ENCODE measurements at places on chromosomes 6 and 20.

GRCh38 chr6:145491126-145491525 is 244.2 kb downstream of the EPM2A start:
- no peak for DNase-seq

GRCh38 chr20:58521763-58522162 is 6.6 kb upstream of the APCDD1L start:
- no peak for DNase-seq

- DNase-seq: peak; percentile 92
These were observed 462.5 kb upstream of the BTBD3 start for GRCh38 chr20:11454966-11455799.

DNA sequence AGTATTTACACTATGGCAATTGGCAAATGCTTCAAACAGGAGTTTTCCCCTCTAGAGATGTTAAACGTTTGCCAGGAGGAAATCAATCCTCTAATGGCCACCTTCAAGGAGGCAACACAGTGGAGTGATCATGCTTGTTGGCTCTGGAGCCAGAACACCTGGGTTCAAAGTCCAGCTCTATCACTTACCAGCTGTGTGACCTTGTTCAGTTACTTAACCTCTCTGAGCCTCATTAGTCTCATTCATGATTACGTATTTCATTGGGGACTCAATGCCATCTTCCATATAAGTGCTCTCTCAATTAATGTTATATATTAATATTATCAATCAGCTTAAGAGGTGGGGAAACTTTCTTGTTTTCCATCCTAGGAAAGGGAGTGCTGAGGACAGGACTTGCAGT is 26.1 kb downstream of the SLC52A3 start:
- DNase-seq: no peak

GRCh38 chr20:31454361-31454760 is 13.9 kb downstream of the DEFB123 start:
- no peak for DNase-seq

DNA sequence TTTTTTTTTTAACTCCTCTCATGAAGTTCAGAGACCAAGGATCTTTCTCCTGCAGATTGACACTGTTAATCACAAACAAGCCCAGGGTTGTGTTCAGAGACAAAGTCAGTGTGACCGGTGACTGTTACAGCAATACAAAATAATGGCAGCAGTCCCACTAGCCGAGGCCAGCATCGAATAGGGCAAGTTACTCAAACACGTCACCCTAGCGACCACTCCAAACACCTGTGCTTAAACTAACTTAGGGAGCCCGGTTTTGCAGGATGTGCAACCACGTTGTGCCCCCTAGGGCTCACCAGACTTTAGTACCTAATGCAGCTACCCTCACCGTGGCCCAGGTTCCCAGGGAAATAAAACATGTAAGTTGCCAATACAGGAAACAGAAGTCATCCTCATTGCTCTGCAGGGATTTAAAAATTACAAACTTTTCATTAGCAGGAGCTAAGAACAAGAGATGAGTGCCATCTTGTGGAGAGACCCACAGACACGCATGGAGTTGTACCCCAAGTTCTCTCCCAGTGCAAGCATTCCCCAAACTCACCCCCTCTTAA is 38.1 kb downstream of the FAM50B start:
- peak; percentile 11 for DNase-seq
